ENCODE measurements at places on chromosomes 5 and 9.
A peak's percentile ranks its signal among the peaks of the same experiment; 100 is the strongest.

- DNase-seq, result no peak
Observed at GRCh38 chr9:137402746-137403145, 20.2 kb downstream of the EXD3 start.

- DNase-seq, result no peak
Observed at GRCh38 chr5:126516852-126517251, 78.2 kb downstream of the ALDH7A1 start.

GRCh38 chr5:159681661-159682060, 234.6 kb upstream of the ADRA1B start:
- DNase-seq, result no peak

GRCh38 chr9:106326493-106326892, 536.5 kb upstream of the ZNF462 start:
- no peak for DNase-seq

- no peak for DNase-seq
Observed at GRCh38 chr5:172892713-172893112, 58.7 kb downstream of the ERGIC1 start.

DNA sequence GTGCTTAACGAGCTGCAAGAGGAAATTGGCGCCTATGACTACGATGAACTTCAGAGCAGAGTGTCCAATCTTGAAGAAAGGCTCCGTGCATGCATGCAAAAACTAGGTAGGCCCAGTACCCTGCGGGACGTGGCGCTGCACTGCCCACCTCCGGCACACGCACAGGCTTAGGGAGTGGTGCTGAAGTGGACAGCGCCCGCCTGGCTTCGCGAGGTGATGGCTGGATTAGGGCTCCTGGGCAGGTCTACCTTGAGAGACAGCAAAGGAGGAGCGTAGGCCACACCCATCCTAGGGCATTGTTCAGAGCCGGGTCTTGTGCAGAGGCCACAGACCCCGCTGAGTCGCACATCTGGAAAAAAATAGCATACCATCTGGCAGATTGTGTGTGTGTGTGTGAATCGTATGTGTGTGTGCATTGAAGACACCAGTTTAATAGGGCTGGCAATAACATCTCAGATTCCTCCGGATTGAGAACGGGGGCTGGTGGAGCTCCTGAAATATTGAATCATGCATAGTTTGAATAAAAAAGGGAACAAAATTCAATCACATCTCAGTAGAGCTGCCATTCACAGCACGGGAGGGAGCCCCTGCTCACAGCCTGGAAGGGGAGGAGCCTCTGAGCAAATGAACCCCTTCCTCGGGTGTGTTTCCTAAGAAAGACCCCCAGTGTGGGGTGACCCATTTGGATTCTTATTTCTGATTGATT, 11.1 kb downstream of the OLFM1 start:
- peak; percentile 95 for DNase-seq

GRCh38 chr9:11192993-11193392, 580.2 kb upstream of the PTPRD start:
- DNase-seq, result no peak

- DNase-seq, result no peak
Observed at GRCh38 chr5:43168175-43168574, 23.9 kb upstream of the NIM1K start.

- no peak for DNase-seq
Observed at GRCh38 chr5:176379881-176380280, 8.5 kb downstream of the NOP16 start.

DNA sequence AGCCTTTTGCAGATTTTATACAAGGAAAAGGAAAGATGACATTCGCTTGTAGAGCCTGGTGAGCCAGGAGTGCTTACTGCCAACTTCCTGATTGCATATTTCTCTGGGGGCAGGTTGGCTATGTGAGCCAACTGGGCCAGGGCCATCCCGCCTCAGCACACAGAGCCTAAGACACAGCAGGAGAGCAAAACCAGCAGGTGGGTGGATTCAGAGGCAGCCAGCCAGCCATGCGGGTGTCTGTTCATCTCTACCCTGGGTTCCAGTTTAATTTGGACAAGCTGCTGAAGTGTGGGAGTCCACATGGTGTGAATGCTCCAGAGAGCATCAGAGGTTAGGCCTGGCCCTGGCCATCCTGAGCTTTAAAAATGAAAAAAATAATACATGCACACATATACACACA, 291.4 kb downstream of the ARHGEF28 start:
- peak; percentile 40 for DNase-seq

DNA sequence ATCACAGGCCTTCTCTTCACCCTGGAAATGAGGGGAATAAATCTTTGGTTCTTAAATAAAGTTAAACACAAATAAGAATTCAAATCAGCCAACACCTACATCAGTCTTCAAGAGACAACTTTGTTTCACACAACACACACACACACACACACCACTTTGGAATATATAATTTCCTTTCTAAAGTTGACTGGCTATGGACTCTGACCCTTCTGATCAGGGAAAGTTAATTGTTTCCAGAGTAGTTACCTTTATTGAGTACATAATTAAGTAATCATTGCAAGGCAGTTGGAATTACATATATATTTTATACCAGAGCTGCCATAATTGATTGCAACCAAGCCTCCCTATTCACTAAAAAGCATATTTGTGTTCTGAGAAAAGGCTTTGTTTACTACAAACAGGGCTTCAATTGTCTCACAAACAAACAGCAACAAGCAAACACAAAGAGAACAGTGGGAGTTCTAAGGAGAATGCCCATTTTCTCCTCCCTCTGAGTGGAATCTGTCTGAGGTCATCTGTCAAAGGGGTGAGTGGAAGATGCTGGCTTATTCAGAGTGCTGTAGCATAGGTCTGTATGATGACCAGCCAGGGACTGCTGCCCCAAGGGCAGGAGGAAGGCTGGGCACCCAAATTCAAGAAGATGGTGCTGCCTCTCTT, 136.6 kb downstream of the SEMA6A start:
- peak; percentile 53 for DNase-seq

DNA sequence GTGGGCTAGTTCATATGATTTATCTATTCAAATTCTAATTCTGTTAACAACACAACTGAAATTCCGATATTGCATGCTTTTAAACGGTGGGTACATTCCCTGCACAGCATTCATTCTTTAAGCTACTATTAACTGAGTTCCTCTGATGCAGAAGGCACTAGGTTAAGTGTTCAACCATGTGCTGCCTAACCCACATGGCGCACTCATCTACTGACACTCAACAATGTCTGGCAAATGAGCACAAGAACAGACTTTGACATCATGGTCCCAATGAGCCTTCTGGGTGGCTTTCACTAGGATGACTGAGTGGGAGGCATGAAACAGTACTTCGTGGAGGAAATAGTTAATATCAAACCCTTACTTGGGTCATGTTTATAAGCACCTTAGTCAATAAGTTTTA, 10.2 kb downstream of the NREP start:
- no peak for DNase-seq

DNA sequence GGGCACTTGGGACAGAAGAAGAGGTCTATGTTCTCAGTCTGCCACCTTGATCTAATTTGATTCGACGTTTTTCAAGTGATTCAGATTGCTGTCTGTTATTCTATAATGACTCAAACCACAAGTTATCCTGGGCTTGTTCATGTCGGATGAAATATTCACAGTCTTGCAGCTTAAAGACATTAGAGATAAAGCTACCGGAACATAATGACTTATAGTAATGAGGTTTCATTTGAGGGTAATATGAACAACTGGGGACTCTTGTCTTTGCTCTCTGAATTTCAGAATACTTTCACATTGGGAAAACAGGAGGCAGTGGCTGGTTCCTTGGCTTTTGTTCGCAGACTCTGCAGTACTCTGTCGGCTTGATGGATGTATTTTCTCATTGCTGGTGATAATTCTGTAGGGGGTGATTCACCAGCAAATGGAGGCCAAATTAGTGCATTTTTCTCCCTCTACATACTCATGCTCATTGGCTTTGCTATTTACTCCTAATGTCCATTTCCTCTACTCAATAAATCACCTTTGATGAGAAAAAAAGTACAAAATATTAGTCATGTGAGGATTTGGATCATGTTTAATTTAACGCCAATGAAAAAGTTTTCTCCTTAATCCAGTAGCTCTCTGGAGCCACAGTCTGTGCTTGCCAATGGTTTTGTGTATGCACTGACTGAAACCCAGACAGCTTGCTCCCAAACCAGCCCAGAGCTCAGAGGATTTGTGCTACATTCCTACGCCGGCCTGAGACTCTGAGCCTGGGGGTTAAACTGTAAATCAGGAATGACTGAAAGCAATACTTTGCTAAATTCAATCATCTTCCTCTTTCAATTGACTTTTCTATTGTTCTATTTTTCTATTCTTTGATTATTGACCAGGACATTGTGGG, 154.7 kb upstream of the ANKH start:
- DNase-seq, result no peak

DNA sequence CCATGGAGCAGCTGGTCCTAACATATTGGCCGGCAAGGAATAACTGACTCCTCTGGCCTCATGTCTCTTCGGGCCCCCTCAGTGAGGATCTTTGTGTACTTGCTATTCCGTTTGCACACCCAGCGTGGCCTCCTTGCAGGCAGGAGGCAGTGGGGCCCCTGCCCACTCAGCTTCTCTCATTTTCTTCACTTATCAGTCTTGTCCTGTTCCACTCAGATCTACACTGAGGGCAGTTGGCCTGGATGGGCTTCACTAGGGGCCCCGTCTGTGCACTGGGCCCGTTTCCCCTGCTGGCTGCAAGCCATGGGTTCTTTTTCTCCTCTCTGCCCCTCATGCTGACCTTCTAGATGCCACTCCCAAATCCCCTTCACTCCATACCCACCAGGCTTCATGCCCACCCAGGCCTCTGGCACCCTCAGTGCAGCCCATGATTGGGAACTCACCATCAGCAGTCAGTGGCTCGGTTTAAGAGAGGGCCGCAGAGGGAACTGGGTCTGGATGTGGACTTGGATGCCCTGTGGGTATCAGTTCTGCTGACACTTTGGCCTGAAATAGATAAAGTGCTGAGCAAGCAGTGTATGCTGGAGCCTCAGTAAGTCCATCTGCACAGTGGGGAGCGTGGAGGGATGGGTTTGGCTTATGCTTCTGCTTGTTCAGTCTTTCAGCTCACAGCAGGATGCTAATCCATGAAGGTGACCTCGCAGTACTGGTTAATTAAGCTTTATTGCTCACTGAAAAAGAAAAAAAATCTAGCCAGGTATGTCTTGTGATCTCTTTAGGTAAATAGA, 57.9 kb downstream of the ERBIN start:
- DNase-seq, result no peak

DNA sequence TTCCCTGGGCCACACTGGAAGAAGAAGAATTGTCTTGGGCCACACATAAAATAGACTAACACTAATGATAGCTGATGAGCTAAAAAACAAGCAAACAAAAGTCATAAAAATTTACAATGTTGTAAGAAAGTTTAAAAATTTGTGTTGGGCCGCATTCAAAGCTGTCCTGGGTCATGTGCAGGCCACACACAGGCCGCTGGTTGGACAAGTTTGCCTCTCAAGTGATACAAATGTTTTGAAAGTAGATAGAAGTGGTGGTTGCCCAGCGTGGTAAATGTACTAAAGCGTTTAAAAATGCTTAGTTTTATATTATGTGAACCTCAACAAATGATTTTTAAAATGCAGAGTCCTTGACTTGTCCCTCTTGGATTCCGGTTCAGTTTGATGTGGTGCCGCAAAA, 94.9 kb upstream of the TBCA start:
- DNase-seq, result no peak

- peak; percentile 72 for DNase-seq
Observed at GRCh38 chr9:136728548-136729123, 14.1 kb downstream of the LCN10 start.
